Activated CD8-positive, alpha-beta memory T cell treated with anti-CD3 and anti-CD28 coated beads for 1 hour (primary cell): ENCODE measurements at places on chromosomes 13 and 19.

DNA sequence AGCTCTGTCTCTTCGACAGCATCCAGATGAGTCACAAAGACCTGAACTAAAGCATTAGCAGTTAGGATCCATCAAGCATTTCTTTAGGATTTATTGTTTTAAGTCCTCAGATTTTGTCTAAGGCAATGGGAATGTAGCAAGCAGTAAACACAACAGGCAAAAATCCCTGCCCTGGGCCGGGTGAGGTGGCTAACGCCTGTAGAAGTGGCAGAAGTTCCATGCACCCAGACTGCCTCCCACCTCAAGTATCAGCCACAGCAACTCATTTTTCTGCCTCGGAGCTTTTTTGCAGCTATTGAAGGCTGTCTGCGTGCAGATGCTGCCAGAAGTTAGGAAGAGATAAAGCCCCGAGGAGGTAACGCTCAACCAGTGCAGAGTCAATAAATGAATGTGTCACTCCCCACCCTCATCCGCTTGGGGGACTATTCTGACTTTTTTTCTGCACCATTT is 47.1 kb upstream of the MRI1 start:
- DNase-seq, result no peak

- no peak for DNase-seq
These were observed 7.9 kb downstream of the SIPA1L3 start for GRCh38 chr19:37914908-37915307.

DNA sequence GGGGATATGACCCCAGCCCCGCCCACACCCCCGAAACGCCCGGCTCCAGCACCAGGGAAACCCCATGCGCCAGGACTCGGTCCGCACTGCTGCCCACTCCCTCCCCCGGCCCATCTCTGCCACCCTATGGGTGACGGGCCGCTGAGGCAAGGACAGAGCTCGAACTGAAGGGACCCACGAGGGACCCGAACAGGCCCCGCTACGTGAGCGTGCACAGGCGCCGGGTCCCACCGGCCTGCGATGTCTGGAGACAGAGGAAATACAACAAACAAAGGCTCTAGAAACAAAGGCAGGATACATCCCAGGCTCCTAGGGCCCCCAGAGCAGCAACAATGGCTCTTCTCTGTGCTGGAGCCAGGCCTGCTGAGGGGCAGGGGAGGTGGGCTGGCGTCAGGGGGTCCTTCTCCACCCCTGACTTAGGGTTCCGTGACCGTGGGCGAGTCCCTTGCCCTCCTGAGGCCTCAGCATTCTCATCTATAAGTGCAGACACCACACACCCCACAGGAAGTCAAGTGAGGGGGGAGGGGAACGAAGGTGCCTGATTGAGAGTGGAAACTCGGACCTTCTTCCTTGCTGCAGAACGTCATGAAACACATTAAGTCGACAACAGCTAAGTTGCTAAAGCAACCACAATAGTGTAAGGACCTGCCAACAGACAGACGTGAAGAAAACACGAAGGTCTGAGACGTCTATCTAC is 3.1 kb downstream of the ABHD17A start:
- peak; percentile 76 for DNase-seq

DNA sequence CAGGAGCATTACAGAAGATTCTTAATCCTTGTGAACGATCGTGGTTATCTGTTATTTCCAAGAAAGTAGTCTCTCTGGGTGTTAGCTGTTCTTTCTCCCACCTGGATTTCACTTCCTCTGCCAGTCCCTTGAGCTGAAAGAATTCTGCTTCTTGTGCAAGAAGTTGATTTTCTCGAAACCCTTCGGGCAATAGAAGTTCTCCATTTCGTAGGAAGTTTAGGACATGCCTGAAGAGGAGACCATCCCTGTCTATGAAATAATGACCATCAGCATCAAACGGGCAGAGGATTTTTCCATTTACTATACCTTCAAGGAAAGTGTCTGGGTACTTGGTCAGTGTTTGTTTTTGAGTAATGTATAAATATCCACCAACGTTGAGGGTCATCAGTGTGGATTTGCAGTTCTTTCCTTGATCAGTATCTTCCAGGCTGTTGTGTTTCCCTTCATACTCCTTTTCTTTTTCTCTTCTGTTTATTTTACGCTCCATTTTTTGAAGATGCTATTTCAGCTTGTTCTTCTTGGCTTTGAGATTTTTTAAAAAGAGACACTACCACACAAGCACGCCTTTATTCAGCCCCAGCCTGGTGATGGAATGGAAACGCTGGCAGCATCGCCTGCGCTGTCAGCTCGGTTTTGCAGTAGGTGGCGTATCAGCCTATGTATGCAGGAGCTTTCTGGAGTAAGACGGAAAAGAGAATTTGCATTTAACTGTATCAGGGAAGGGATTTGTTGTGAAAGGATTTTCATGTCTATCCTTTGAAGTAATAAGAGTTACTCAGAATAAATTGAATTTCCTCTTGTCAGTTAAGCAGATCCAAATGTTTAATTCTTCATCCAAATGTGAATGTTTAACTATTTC is 6.5 kb downstream of the KCTD4 start:
- no peak for DNase-seq

GRCh38 chr13:92547266-92547665 is 679.3 kb upstream of the GPC6 start:
- DNase-seq, result no peak

- DNase-seq, result no peak
These were observed 2.7 kb downstream of the C2CD4C start for GRCh38 chr19:406135-406781.
